ENCODE measurements at places on chromosomes 7 and 10.

- DNase-seq: no peak
These were observed 28.4 kb upstream of the FAM204A start for GRCh38 chr10:118370499-118370898.

DNA sequence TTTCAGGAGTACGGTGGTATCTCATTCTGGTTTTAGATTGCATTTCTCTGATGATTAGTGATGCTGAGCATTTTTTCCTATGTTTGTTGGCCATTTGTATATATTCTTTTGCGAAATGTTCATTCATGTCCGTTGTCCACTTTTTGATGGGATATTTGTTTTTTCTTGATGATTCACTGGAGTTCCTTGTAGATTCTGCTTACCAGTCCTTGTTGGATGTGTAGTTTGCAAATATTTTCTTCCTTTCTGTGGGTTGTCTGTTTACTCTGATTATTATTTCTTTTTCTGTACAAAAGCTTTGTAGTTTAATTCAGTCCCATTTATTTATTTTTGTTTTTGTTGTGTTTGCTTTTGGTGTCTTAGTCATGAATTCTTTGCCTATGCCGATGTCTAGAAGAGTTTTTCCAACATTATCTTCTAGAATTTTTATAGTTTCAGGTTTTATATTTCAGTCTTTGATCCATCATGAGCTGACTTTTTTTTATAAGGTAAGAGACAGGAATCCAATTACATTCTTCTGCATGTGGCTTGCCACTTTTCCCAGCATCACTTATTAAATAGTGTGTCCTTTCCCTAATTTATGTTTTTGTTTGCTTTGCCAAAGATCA lies 320.5 kb downstream of the MAGI2 start:
- no peak for DNase-seq

GRCh38 chr10:4351723-4352413 lies 474.1 kb upstream of the AKR1E2 start:
- no peak for DNase-seq

GRCh38 chr7:123961771-123962170 lies 36.7 kb downstream of the SPAM1 start:
- no peak for DNase-seq

DNA sequence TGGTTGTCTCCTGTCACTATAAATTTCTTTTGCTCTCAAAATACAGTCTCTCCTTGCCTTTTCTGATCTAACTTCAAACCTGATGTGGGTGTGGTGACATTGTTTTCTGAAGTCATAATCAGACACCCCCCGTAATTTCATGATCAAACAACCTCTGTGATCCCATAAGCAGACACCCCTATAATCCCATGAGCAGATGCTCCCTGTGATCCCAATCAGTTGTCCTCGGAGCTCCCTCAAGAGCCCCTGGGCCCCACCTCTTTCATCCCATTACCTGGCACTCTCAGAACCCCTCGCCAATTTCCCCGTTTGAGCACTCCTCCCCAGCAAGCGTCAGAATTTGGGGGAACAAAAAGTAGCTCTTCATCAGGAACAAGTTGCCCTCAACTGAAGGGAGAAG lies 246.3 kb upstream of the FZD8 start:
- no peak for DNase-seq

DNA sequence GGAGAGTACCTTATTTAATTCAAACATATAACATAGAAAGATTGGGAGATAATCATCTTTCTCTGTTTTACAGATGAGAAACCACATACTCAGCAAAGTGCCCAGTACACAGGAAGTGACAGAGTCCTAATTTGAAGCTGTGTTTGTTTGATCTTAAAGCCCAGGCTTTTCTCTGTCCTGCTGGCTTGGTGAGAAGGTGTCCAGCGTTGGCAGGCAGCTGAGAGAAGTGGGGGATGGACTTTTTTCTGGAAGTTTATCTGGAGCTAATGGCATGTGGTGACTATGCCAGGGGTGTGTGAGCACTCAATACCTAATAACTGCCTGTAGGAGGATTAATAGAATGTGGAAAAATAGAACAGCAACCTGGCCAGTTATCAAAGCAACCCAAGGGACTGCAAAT lies 60.8 kb downstream of the NPSR1 start:
- no peak for DNase-seq

GRCh38 chr7:121530227-121531174 lies 134.4 kb upstream of the FAM3C start:
- DNase-seq: peak; percentile 92

DNA sequence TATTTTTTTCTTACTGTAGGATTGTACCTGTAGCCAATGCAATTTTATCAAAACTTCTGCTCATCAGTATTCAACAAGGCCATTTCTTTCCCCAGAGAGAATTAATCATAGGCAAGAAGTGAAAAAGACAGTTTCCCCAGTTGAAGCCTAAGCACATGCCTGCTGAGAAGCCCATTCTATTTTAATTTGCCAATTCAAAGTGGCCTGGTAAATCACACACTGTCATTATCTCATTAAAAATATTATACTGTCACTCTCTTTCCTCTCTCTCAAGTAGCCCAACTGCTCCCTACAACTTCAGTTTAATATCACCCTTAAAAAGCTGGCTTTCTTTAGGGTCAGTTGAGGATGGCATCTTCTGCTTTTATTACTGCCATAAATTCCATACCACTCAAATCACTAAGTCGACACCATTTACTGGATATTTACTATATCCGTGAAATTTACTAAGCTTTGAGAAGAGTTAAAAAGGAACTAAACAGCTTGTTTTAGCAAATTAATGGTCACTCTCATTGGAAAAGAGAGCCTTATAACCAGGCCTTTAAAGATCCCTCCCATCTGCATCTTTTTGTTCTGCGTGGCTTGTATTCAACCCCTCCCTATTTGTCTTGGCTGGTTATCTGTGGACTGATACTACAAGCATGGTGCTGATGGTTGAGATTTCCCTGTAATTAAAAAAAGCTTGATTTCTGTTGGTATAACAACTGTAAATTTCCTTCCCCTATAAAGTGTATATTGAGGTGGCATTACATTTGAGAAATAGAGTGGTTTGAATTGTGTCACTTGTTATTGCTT lies 30.6 kb downstream of the COL28A1 start:
- DNase-seq: no peak

DNA sequence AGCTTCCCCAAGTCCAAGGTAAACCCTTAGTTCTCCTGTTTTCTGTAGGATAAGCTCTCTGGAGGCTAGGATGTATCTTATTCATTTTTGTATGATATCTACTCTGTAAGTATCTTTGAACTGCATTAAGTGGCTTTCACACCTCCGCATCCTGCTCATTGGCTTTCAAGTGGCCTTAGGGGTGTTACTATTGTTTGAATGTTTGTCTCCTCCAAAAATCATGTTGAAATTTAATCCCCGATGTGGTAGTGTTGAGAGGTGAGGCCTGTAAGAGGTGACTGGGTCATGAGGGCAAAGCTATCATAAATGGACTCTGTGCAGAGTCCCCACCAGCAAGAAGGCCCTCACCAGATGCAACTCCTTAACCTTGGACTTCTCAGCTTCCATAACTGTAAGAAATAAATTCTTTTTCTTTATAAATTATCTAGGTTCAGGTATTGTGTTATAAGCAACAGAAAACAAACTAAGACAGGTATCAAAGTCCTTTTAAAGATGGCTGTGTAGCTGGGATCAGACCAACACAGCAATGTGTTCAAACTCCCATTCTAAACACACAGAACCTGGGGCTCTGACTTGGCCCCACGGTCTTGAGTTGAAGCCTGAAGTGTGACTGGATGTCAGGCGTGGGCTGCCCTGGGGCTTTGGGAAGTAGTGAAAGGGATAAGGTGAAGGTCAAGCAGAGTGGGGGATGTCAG lies 25.9 kb downstream of the TBXAS1 start:
- no peak for DNase-seq

GRCh38 chr7:55546814-55547213 lies 25.5 kb downstream of the VOPP1 start:
- DNase-seq: no peak

DNA sequence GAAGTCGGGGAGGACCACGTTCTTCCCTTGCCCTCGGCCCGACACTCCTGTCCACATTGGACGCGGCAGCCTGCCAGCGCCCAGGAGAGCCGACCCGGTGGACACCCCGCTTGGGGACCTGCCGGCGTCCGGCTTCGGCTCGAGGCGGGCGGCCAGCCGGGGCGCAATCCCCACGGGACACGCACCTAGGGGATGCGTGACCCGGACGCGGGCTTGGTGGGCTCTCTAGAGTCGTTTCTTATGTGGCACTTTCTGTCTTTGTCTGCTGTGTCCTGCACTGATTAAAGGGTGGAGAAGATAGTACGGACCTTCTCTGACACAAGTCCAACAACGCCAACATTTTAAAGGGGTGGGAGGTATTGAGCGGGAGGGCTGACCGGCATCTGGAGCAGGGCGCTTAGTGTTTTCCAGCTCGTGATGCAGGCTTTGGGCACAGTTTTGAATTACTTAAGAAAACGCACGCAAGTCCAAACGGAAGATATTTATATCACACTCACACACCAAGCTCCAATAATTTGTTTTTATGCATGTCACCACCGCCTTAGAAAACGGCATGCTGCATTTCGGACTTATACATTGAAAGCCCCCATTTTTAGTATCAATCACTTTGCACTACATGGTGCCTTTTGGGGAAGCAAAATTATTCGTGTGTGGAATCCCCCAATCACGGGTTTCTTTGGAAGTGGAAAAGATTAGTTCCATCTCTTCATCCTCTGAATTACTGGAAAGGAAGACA lies 3.9 kb upstream of the SPAG6 start:
- DNase-seq: no peak

- no peak for DNase-seq
These were observed 76.4 kb upstream of the CCNY start for GRCh38 chr10:35259769-35260397.

DNA sequence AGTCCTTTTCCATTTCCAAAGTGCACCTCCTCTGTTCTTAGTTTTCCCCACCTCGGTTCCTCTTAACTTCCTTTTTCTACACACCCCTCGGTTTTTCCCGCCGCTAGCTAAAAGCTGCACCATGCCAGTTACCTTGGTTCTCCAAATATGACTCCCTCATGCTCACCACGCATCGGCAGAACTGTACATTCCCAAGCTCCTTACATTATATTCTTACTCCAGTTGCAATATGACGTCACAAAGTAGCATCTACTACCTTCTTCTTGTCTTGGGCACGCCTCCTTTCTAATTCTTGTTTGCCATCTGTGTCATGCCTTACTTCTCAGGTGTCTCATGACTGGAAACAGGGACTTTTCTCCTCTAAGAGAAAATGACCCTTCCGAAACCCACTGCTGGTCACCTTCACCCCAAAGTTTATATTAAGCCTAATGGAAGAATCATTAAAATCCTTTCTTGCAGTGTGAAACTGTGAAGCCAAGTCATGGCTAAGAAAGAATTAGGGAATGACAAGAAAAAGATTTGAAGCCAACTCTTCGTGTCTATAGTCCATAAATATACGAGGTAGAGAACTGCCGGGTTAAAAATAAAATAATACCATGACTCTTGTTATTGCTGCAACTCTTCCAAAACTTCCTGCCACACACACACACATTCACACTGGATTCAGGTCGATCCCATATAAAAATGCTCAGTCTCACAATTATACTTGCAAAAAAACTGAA lies 1.7 kb downstream of the ESYT2 start:
- peak; percentile 47 for DNase-seq

- DNase-seq: no peak
These were observed 21.4 kb upstream of the MGMT start for GRCh38 chr10:129445436-129446182.

GRCh38 chr7:143041346-143041745 lies 10.8 kb upstream of the OR6V1 start:
- DNase-seq: no peak

- no peak for DNase-seq
These were observed 17.4 kb downstream of the ZNRF2 start for GRCh38 chr7:30301751-30302150.

GRCh38 chr7:2981103-2981480 lies 62.6 kb downstream of the CARD11 start:
- no peak for DNase-seq

DNA sequence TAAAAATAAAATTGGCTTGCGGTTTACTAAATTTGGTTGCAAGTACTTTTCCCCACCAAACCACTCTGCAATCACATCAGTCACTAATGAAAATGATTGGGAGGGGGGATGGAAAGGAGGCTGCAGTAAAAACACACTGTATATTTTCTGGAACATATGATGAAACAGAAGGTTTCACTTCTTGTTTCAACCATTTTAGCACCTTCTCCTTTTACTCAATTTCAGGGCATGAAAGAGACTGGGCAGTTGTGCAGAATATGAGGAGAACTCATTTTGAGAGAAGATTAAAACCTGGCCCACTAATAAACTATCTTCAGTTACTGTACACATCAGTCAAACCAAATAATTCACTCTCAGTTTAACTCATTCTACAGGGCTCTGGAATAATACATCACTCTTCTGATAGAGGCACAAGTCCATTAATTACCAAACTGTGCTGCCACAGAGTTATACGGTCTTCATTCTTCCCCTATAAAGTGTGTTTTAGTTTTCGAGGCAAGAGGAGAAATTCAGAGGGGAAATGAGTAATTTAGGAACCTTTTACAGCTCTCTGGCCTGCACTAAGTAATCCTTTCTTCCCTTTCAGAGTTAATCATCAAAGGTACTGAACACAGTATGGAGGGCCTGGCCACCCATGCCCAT lies 25.5 kb downstream of the JAZF1 start:
- DNase-seq: no peak

GRCh38 chr7:47277321-47277781 lies 304.6 kb downstream of the TNS3 start:
- no peak for DNase-seq

GRCh38 chr10:70169649-70170364 lies 507 bp downstream of the SAR1A start:
- DNase-seq: no peak

- DNase-seq: no peak
These were observed 15.2 kb downstream of the HNRNPF start for GRCh38 chr10:43393606-43394360.
